ENCODE measurements at places on chromosomes 5 and 9.

DNA sequence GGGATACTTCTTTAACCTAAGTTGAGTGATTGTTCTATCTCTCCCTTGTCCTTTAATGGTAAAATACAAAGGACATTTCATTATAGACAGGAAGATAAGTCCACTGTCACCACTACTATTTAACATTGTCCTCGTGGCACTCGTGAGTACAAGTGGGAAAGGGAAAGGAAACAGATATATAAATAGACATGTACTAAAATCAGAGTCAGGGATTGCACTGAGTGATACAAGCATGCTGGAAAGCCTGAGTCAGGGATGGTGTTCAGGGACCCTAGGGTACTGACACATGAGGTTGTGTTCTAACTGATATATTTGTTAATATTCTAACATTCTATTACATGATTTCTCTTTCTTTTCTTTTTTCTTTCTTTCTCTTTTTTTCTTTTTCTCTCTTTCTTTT is 74.8 kb upstream of the FAM170A start:
- no peak for DNase-seq

DNA sequence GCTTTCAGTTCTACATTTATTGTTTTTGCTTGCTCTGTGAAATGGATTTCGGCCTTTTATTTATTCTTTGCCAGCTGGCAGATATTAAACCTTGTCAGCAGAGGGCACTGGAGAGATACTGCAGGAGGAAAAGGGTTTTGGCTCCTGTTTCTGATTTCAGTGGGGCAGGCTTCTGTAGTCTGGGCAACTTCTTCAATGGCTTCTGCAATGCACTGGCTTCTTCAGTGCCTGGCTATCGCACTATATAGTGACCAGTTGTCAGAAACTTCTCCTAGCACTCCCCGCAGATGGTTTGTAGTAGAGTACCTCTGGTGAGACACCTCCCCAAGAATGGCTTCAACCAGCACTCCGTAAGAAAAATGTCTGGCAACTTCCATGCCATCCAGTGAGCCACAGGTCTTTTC is 3.2 kb upstream of the NFX1 start:
- no peak for DNase-seq

GRCh38 chr9:126228111-126228780 is 98.4 kb upstream of the MVB12B start:
- DNase-seq, result no peak

DNA sequence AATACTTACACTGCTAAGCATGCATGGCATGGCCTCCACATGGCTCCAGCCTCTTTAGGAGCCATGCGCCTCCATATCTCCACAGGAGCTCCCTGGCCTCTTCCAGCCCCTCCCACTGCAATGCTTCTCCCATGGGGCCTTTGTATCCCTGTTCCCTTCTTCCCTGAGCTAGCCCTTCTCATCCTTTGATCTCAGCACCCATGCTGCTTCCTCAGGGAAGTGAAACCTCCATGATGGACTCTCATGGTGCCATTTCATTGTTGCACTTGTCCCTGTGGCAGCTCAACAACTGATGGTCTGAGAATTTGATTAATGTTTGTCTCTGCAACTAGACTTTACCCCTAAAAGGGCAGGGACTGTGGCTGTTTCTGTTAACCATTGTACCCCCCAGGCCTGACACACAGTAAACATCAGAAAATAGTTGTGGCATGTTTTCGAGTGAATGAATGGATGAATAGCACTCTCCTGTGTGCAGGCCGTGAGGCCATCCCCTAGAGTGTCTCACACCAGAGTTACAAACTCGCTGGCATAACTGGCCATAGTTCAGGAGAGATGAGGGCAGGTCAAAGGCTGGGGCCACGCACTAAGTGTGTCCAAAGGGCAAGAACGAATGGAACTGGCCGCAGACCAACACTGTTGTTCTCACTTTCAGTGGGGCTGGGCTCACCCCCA is 6.6 kb downstream of the IDNK start:
- no peak for DNase-seq
